ENCODE measurements at places on chromosomes 4 and X. TPM values are rescaled to one million over a fixed set of nuclear protein-coding genes. Genes with fewer than 3 reads are reported as not detected.

DNA sequence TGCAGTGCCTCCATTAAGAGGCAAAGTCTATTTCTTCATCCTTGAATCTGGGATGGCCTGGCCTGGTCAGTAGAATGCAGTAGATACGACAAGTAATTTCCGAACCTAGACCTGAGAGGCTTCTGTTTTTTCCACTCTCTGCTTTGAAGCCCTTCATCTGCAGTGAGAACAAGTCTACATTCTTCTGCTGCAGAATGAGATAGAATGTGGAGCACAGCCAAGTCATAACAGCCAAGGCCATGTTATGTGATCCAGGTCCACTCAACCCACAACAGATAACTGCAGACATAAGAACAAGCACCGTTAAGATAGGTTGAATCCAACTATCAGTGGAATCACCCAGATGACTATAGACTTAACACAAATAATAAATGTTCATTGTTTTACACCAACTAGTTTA lies 1297.7 kb downstream of the C4orf33 start:
- no peak for DNase-seq

GRCh38 chr4:101307899-101308298 lies 39.4 kb downstream of the PPP3CA start:
- no peak for DNase-seq

GRCh38 chrX:104343428-104344129 lies 88.8 kb upstream of the ESX1 start:
- DNase-seq: no peak

Gene MAGEA2B
- total RNA-seq: not detected

Gene DMRTC1
- not detected for total RNA-seq

DNA sequence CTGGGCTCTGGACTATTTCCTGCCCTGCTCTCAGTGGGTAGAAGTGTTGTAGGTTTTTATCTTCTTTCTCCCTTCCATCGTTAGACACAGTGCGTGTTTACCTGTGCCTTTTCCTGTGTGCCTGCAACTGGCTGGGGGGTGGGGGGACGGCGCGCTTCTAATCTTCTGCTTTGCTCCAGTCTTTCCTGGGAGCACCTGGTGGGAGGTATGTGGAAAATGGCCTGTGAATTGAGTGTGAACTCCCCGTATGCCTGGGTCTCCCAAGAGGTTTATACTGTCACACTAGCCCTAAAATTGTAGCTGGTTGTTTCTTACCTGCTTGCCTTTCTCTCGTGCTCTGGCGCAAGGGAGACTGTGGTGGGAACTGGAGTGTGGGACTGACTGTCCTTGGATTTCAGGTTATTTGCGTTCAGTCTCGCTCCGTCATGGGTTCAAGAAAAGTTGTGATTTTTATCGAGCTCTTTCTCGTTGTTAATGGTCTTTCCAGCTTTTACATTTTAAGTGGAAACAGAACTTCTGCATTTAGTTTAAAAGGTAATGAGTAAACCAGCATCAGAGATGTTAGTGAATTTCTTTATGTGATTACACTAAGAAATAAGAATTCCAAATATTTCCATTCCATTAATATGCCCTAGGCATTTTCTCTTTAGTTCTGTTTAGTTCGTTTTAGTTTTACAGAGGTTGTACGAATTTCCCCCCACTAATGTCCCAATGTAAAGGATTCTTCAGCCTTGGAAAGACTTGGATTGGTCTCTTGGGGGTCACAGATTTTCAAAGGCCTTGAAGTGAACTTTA lies 15.3 kb downstream of the MRPL1 start:
- DNase-seq: no peak

DNA sequence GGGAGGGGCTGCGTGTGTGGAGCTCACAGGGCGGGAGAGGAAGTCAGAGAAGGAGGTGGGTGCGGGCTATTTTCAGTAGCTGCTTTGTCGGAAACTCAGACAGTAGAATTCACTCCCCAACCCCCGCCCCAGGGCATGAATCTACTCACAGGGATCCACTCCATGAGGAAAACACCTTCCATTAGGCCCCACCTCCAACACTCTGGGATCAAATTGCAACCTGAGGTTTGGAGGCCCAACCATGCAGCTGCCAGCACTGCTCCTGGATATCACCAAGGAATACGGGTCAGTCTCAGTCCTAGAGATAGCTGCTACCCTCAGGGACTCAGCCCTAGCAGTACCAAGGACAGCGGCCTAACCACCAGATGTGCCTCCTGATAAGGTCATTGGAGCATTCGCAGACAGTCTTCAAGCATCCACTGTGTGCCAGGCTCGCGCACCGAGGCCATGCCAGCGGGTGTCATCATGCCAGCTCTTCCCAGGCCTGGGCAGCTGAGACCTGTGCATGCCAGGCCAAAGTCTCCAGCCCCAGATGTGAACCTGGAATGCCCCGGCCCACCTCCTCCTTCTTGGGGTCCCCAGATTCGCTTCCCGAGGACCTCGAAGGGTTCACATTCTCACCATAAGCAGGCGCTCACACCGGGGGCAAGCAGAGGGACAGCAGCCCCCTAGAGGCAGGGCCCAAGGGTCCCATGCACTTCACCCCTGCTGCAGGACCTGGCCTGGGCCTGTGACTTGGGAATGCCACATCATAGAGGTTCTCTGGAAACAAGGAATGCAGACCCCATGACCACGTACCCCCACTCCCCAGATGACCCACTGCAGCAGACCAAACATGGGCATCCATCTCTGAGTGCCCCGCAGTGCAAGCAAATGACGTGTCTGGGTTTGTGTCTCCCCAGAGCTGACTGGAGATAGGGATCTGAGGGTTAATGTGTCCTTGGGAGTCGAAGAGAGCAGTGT lies 102.3 kb downstream of the ADRA2C start:
- DNase-seq: peak; percentile 37
